ENCODE measurements at places on chromosomes 7 and 10. TPM values are rescaled to one million over a fixed set of nuclear protein-coding genes. Genes with fewer than 3 reads are reported as not detected.

- no peaks in the 10 kb centered on the region for H3K27me3 ChIP-seq
- H3K4me3 ChIP-seq, result no peak overlapping the region
- H3K4me1 ChIP-seq, result peaks cover 12% of the 10 kb centered on the region
- no peak overlapping the region for H3K27ac ChIP-seq
- H3K36me3 ChIP-seq, result no peaks in the 10 kb centered on the region
Measured at GRCh38 chr10:101595591-101596433, 7.7 kb downstream of the DPCD start.

DNA sequence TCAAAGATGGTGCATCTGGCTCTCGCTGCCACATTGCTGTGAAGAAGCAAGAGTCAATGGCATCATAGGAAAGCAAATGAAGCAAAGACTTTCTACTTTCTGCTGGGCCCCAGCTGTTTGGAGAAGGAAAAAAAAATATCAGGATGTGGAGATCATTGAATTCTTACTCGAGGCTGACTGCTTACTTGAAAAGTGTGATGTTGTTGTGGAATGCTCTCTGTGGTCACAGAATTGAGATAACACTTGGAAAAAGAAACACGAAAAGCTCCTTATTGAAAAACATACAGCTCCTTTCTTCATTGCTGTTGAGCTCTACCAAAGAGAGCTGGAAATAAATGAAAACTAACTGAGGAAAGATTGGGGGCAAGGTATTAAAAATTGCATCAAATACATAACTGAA lies 157.4 kb upstream of the TBX20 start:
- no peak for DNase-seq
- H3K27ac ChIP-seq, result no peak overlapping the region
- no peaks in the 10 kb centered on the region for H3K27me3 ChIP-seq
- no peaks in the 10 kb centered on the region for H3K4me1 ChIP-seq

Gene SLC16A9
- 1.5 TPM for total RNA-seq

GRCh38 chr10:44278837-44279324 lies 106.0 kb downstream of the CXCL12 start:
- H3K36me3 ChIP-seq, result no peaks in the 10 kb centered on the region
- H3K4me3 ChIP-seq, result no peak overlapping the region
- no peak overlapping the region for H3K27ac ChIP-seq

GRCh38 chr7:158313931-158314330 lies 273.7 kb downstream of the PTPRN2 start:
- no peaks in the 10 kb centered on the region for H3K27me3 ChIP-seq
- H3K4me1 ChIP-seq, result no peaks in the 10 kb centered on the region
- no peak overlapping the region for H3K4me3 ChIP-seq
- H3K27ac ChIP-seq, result no peak overlapping the region
- no peak for DNase-seq
- H3K36me3 ChIP-seq, result no peaks in the 10 kb centered on the region

DNA sequence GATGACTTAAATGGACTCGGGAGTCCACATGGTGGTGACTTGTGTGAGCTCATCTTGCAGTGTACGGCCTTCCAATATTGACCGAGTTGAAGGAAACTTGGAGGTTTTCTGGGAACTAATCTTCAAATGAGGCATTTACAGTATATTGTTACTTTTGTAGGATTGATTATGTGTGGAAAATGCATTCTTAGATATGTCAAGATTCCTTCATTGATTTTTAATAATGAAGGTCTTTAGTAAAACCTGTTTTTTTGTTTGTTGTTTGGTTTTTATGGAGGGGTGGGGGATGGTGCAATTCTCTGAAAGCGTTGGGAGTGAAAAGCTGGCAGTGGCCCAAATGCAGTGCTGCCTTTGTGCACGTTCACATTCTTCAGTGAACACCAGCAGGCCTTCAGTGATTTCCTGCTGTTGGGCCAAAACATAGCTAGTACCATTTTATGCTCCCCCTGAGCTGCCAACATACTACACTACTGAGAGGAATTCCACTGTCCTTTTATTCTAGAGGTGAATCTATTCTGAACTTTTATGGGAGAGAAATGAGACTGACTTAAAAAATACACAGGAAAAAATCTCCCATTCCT lies 50.4 kb downstream of the CCNY start:
- no peak overlapping the region for H3K27ac ChIP-seq
- H3K4me3 ChIP-seq, result no peak overlapping the region
- H3K4me1 ChIP-seq, result no peaks in the 10 kb centered on the region
- 0 out of 2 replicates have a peak, but pooled peaks cover 2% of the 10 kb centered on the region for H3K36me3 ChIP-seq
- no peaks in the 10 kb centered on the region for H3K27me3 ChIP-seq
- no peak for DNase-seq

Gene NUDCD3
- total RNA-seq, result 60.2 TPM

GRCh38 chr10:63348245-63348850 lies 117.4 kb downstream of the JMJD1C start:
- no peak overlapping the region for H3K27ac ChIP-seq
- H3K4me3 ChIP-seq, result no peak overlapping the region
- H3K36me3 ChIP-seq, result no peaks in the 10 kb centered on the region
- H3K27me3 ChIP-seq, result no peaks in the 10 kb centered on the region

Data from SJCRH30 (cell line).